ENCODE measurements at places on chromosomes 11 and 22.

DNA sequence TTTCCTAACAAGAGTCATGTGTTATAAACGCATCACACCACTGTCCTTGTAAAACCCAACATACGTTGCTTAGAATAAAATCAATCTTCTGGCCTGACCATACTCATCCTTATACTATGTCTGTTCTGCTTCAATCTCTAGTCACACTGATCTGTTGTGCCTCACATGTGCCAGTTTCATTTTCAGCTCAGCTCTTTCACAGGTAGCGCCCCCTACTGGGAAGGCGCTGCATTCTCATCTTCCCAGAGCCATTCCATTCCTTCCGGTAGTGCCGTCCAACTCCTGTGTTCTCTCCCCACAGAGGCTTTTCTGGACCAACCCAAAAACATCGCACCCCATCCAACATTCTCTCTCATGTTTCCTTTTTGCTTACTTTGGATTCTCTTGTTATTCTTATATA, 22.2 kb downstream of the CASP5 start:
- DNase-seq: no peak

- DNase-seq: no peak
Measured at GRCh38 chr11:6390718-6391469, 620 bp downstream of the SMPD1 start.

DNA sequence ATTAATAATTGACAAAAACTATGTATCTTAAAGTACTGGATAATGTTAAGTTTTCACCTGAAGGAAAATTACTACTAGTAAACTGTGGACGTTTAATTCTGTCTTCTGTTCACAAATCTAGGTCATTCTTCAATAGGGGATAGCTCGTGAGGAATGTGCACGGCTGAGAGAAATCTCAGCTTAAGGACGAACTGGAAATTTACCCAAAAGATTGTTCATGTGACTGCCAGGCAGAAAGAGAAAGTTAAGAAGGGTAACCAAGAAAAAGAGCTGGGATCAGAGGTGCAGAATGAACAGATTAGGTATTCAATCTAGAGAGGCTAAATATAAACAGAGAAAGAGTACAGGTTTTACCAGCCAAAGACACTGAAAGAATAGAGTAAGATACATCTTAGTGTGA, 245.3 kb downstream of the CASP12 start:
- no peak for DNase-seq

DNA sequence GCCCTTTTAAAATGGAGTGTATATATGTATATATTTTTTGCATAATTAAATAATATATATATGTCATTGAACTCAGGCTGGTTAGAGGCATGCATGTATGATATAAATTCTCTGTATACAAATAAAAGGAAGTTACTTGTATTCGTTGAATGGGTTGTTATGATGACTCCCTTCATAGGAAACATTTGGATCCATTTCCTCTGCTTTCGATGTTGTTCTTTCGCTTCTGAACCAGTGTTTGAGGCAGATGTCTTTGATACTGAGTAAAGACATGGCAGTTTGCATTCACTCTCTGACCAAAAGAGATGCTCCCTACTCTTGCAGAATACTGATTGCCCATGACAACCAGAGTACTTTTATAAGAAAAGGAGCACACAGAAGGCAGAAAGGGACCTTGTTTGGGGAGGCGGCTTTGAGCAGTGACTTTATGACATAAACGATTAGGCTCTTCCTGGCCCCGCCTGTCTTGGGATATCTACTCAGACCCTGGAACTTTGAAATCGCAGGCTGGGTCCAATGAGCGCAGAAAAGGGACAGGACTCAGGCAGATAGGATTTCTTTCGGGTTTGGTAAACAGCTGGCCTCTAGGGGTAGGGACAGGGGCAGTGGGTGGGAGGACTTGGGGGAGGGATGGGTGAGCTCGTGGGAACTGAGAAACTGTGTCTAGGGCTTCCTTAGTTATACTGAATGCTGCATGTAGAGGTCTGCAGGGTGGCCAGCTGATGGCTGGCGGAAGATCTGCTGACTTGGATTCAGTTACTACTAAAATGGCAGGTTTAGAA, 23.2 kb downstream of the TIMP3 start:
- DNase-seq: no peak

DNA sequence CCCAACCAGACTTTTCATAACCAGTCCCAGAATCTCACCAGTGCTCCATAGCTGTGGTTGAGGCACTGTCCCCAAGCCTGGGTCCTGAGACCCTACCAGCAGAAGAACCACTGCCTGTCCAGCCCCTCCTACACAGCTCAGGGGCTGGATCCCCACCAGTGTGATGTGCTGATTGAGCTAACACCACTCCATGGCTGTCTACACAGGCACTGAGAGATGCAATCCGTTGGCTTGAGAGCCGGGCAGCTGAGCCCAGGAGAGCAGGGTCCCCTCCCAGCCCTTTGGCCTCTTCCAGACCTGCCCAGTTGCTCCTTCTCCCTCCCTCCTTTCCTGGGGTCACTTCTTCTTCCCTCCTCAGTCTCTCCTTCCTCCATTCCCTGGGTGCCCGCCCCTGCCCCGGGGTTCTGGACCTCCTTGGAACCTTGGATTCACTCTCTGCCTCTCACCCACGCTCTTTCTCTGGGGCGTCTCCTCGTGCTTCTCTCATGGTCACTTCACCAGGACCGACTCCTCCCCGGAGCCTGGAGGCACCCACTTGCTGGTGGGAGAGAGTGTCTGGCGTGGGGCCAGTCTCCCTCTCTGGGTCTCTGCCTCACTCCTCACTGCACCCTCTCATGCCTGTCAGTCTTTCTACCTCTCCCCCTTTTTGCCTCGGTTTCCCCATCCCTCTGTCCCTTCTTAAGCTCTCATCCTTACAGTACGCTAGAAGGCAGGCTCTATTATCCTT, 706 bp upstream of the SCYL1 start:
- no peak for DNase-seq

DNA sequence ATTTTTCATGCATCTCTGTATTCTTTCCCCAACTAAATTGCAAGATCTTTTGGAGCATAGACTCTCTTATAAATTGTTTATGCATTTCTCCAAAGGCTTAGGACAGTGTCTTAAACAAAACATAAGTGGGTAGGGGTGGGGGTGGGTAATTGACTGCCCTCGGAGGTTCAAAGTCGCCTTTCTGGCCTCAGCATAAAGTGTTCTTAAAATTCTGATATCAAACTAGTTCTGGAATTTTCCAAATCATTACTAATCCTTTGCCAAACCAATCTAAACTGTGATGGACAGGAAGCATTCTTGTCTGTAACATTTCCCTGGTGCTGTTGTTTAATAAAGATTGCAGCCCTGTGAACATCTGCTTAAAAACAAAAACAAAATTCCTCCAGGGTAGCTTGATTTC, 61.8 kb upstream of the FAT3 start:
- DNase-seq: no peak

GRCh38 chr22:41862160-41862529, 29.2 kb downstream of the SREBF2 start:
- no peak for DNase-seq

- DNase-seq: no peak
Measured at GRCh38 chr11:119363851-119364590, 17.5 kb downstream of the USP2 start.

GRCh38 chr11:60889869-60890311, 16.5 kb downstream of the PRPF19 start:
- no peak for DNase-seq

DNA sequence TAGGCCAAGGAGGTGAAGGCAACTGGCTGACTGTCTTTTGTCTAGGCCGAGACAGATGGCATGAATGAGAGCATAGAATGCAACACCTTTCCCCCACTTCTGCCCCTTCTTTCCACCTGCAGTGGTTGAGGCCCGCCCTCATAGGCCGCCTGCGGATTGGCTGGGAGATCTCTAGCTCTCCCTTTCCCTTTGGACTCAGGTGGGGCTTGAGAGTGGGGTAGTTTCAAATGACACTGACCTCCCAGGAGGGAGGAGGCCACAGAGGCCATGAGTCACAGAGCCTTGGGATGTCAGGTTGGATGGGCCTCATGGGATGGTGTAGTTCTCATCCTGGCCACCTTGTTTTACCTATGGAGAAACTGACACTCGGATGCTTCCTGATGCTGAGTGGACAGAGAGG, 9.1 kb downstream of the MICAL2 start:
- DNase-seq: no peak

DNA sequence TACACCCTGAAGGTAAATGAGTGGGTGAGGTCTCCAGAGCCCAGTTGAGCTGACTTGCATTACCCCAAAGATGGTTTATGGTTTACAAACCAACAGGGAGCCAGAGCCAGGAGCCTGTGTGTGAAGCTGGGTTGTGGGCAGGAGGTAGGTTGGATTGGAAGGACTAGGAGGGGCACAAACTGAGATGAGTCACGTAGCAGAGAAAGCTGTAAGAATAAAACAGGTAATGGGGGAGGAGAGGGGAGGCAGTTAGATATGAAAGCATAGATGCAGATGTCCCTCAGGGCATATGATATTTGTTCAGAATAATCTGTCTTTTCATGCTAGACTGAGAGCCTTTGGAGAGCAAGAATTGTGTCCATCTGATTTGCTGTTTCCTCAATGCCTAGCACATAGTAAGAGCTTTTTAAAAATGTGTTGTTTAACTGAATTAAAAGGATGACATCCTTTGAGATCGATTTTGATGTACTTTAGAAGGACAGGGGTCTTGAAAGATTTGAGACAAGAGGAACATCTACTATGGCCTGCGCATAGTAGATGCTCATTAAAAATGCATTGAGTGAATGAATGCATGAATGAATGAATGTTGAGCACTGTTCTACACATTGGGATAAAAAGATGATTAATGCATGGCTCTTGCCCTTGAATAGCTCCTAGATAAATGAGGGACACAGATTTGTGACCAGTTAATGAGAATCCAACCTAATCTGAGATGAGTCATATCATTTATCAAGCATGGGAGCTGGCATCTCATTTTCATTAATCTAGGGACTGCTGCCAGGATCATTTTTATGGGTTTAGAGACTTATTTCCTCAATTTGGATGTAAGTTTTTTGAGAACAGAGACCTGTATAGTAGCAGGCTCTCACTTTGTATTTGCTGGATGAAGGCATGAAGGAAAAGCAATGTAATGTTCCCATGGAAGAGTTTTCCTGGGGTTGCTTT, 175.8 kb upstream of the BDNF start:
- DNase-seq: no peak

- no peak for DNase-seq
Measured at GRCh38 chr11:69219991-69220390, 64.3 kb downstream of the SMIM38 start.

GRCh38 chr11:24056051-24056450, 440.8 kb upstream of the LUZP2 start:
- DNase-seq: no peak

GRCh38 chr11:117572129-117572528, 224.9 kb downstream of the DSCAML1 start:
- DNase-seq: no peak

DNA sequence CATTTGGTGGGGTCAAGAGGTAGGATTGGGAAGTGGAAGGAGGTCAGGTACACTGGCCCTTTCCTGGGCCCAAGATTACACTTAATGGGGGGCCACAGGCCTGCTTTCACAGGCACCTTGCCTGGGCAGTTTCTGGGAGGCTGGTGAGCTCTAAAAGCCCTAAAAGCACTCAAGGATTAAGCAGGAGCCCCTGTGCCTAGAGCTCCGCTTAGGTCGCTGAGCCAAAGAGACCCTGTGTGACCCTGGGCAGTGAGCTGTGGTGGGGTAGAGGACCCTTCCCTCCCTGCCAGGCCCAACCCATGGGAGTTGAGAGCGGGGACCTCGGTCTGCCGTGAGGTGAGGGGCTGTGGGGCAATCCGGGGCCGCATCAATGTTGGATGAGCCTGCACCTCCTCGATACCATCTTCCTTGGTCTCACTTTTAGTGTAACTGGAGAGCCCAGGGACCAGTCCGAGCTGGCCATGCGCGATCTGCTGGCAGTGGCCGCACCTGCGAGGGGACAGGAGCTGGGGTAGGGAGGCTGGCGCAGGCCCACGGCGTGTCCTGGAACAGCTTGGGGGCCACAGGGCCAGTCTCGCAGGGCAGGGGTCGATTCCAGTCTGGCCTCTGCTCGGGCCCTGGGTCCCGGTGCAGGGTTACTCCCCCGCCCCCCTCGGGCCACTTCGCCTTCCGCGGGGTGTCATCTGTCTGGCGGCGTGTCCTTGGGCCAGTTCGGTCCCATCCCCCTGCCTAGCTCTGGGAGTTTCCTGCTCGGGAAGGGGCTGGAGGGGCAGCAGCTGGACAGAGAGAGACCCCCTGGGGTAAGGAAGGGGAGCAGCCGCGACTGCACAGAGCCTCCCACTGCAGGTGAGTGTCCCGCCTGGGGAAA, 44.3 kb downstream of the EIF3F start:
- no peak for DNase-seq

DNA sequence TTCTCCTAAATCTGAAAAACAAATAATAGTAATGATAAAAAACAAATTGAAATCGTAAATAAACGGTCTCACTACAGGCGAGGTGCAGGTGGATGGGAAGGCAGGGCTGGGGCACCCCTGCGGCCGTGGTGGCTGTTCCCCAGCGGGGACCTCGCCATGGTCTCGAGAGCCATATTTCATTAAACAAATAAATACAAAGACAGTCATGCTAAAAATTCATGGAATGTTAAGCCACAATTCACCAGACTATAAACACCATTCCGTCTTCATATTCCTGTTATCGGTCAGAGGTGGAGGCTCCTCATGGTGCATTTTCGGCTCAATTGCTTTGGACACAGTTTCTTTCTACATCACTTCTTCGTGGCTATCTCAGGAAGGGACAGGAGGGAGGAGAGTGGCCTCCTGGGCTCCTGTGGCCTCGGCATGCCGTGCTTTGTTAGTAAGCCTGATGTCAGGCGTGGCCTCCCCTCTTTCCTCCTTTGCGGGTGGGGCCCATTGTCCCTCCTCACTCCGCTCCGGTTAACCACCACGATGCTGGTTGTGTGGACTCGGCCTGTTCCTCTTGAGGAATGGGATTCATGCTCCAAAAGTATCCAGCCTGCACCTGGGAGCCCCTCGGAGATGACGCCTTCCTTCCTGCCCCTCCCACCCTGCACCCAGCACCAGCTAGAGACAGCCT, 16.1 kb upstream of the BRSK2 start:
- DNase-seq: no peak

All from keratinocyte (primary cell).